ENCODE measurements at places on chromosomes 3 and 15.

GRCh38 chr15:45425135-45425534 is 46.8 kb upstream of the GATM start:
- DNase-seq = no peak

DNA sequence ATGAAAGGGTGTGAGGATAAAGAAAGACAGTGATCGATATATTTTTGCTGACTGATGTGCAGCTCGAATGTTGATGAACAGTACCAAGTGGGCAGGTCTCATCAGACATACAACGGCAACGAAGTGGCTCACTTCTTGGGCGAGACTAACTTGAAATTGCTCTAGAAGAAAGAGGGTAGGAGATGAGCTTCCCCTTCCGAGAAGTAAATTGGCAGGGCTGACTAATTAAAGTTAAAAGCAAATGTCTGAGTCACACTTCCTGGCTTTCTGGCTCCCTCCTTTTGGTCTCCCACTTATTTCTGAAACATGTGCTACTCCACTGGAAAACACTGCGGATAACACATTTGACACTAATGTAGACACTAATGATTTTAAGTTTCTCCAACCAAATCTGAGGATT is 228.3 kb downstream of the ABHD5 start:
- DNase-seq = no peak

GRCh38 chr15:67776600-67776999 is 48.7 kb upstream of the SKOR1 start:
- no peak for DNase-seq

GRCh38 chr3:68984011-68984530 is 29.4 kb downstream of the EOGT start:
- DNase-seq = no peak

DNA sequence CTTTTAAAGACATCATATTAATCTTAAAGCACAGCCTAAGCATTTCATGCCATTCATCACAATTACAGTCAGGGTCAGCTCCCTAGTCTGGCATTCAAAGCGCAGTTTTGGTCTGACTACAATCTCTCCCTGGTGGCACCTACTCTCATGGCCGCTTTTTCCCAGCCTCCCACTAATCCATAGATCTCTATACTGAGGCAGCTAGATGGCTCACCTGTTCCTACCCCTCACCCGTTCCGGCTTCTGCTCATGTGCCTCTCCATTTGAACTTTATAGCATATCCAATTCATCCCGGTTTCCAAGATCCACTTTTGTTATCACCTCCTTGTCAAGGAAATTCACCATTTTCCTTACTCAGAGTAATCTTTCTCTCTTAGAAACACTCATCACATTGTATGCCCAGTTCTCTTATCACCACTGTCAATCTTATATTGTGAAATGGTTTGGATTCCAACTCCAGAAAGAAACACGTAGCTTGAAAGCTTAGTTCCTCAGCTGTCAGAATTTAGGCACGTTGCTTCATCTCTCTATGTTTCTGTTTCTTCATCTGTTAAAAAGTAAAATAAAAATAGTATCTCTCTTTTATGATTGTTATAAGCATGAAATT is 220.0 kb upstream of the UBE2E2 start:
- no peak for DNase-seq

DNA sequence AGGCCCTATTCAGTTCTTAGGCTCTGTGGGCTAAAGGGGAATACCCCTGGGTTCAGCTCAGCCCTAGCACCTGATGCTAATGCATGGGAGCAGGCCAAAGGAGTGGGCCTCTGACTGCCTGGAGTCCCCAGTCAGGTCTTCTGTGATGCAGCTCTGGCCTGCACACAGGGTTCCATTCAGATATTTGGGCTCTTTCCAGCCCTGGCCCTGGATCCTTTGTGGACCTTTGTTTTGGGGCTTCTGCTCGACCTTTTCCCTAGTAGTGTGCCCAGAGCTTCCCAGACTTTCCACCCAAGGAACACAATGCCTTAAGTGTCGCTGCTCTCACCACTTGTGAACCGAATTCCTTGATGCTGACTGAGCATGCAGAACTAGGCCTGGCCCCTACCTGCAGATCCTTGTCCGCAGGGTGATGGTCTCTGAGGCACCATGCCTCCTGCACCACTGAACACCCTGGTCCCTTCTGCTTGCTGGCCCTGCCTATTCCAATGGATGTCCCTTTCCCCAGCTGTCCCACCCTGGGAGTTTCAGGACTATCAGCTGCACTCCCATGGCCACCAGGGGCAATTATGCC is 5.1 kb downstream of the SEC13 start:
- DNase-seq = no peak

- peak; percentile 86 for DNase-seq
These were observed 960 bp upstream of the KLF13 start for GRCh38 chr15:31325595-31326155.

- no peak for DNase-seq
These were observed 2.8 kb downstream of the PRSS50 start for GRCh38 chr3:46714728-46715506.

- no peak for DNase-seq
These were observed 24.7 kb downstream of the SPATA12 start for GRCh38 chr3:57085211-57085610.

- no peak for DNase-seq
These were observed 138.8 kb downstream of the MYLK start for GRCh38 chr3:123745184-123745855.

- DNase-seq = no peak
These were observed 12.1 kb upstream of the CX3CR1 start for GRCh38 chr3:39291903-39292329.

GRCh38 chr3:188326111-188326510 is 172.2 kb downstream of the LPP start:
- no peak for DNase-seq

DNA sequence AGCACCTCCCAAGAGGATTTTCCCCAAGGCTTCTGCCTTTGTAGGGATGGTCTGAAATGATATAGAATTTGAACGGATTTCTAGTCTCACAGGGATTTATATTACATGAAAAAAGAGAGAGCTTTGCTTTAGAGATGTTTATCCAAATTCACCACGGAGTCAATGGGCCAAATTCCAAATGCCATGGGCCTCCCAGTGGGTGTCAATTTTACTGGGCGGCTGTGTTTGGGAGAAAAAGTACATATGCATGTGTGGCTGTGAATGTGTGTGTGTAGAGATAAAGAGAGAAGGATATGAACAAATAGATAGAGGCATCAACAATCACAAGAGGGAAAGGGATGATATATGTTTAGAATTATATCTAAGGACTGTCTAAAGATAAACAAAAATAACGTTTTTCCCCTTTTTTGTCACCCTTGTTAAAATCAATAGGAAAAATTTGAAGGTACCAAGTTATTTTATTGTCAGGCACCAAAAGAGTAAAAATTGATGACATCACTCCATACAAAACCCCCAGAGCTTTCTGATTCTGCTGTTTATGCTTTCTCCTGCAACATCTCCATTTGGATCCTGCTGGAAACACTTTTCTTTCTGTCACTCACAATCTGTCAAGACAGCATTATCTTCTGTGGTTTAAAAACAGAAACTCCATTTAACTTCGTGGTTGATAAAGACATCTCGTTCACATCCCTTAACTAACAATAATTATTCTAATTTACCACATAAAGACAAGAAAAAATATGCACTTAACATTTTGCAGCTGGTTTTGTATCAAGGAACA is 160.7 kb downstream of the FHIT start:
- DNase-seq = no peak

GRCh38 chr15:70954171-70954570 is 61.5 kb downstream of the LRRC49 start:
- no peak for DNase-seq

DNA sequence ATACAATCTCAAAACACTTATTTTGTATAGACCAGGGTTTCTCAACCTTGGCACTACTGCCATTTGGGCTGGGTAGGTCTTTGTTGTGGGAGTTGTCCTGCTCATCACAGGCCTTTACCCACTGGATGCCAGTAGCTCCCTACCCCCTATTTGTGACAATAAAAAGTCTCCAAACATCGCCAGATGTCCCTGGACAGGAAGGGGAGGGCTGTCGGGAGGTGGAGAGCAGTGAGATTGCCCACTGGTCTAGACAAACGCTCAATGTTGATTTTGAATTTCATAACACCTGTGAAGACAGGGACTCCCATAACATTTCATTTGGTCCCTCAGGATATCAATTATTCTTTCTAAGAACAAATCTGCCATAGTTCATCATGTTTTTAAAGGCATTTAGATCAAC is 151.7 kb upstream of the PTPRG start:
- no peak for DNase-seq

GRCh38 chr15:94353488-94353820 is 122.1 kb downstream of the MCTP2 start:
- DNase-seq = no peak

DNA sequence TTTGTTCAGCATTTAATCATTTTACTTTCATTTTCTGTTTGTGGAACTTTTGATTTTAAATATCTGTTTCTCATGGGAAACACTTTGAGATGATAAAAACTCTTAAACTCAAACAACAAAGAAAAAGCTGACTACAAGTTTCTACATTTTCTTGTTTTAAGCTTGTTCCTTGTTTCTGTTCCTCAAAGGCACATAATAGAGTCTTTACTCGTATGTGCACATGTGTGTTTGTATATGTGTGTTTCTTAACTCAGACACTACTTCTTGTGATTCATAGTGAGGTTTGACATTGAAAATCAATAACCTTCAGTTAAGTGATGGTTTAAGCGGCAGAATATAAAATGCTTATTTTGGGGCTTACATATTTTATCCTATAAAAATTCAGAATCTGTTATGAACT is 786.7 kb upstream of the EPHA6 start:
- DNase-seq = no peak

DNA sequence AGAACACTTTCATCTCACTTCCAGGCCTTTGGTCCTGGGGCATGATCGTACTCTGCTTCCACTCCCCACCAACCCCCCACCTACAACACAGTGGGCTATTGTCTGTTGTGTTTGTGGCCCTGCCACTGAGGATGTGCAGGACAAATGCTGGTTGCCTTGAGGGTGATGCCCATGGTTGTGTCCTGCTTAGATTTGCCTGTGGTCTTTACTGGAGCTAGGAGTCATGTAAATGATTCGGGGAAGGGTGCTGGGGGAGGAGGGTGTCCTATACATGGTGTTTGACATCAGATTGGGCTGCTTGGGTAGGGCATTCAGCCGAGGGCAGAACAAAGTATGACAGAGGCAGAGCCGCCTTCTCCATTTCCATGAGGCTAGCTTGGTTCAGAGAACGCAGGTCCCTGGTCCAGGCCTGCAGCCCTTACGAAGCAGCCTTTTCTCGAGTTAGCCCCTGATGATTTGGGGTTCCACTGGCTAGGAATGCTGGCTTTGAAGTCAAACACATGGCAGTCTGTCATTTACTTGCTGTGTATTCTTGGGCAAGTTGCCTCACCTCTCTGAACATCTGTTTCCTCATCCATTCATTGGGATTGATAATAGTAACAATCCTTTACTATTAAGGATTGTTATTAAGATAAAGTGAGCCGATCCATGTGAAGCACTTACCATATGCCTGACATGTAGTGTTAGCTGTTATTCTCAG is 6.9 kb downstream of the CORO2B start:
- DNase-seq = peak; percentile 66

GRCh38 chr3:23182996-23183513 is 20.1 kb upstream of the UBE2E2 start:
- no peak for DNase-seq

DNA sequence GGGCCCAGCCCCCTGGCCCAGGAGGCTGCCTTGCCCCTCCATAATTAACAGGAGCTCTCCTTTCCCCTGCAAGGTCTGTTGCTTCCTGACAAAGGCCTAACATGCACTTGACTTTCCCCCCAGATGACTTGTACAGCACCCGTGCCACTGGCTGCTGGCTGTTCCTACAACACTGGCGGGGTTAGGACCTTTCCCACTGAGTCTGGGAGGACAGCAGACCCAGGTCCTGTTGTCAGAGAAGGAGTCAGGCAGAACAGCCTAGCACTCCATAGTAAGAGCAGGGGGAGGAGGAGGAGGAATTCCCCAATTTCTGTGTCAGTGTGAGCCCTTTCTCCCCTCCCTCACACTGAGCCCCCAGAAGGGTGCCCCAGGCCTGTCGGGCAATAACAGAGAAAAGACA is 99.2 kb downstream of the CORO2B start:
- DNase-seq = no peak

DNA sequence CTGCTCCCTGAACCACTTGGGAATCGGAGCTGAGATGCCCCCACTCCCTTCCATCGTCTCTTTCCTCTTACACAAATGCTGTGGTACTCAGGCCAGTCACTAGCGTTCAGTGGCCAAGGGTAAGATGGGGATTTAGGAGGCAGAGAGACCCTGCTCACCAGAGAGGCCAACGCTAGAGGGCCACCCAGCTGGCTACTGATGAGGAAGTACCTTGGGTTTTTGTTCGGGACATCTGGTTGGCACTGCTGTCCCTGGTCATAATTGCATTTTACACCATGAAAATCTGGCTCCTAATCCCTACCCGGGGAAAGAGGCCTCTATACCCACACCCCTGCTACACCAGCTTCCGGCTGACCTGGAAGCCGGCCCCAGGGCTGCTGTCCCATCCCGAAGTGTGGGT is 7.7 kb downstream of the MAP6D1 start:
- DNase-seq = no peak

- no peak for DNase-seq
These were observed 1332.8 kb downstream of the ZPLD1 start for GRCh38 chr3:103767635-103768034.

DNA sequence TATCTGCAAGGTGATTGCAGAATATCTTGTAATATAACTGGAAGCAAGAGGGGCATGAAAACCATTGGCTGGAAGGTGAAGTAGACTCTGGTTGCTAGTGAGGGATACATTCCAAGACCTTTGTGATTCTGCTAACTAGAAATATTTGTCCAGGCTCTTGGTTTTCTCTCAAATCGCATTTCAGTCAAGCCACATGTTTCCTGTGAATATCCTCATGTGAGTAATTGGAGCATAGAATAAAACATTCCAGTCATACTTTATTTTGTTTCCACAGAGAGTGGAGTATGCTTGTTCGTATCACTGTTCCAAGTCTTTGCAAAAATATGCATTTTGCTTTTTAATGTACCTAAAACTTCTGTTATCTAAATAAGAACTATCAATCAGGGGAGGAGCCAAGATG is 850.0 kb downstream of the EPHA3 start:
- no peak for DNase-seq

- no peak for DNase-seq
These were observed 8.7 kb upstream of the GPD1L start for GRCh38 chr3:32097768-32098167.

- no peak for DNase-seq
These were observed 141.0 kb downstream of the NSMCE3 start for GRCh38 chr15:29128671-29129070.

GRCh38 chr15:56608993-56609392 is 124.3 kb downstream of the ZNF280D start:
- DNase-seq = no peak

Data from amygdala (tissue), 56 donors.